ENCODE measurements at places on chromosomes 13 and 19.

- no peak for DNase-seq
These were observed 83.4 kb downstream of the ATP8A2 start for GRCh38 chr13:25455146-25455545.

DNA sequence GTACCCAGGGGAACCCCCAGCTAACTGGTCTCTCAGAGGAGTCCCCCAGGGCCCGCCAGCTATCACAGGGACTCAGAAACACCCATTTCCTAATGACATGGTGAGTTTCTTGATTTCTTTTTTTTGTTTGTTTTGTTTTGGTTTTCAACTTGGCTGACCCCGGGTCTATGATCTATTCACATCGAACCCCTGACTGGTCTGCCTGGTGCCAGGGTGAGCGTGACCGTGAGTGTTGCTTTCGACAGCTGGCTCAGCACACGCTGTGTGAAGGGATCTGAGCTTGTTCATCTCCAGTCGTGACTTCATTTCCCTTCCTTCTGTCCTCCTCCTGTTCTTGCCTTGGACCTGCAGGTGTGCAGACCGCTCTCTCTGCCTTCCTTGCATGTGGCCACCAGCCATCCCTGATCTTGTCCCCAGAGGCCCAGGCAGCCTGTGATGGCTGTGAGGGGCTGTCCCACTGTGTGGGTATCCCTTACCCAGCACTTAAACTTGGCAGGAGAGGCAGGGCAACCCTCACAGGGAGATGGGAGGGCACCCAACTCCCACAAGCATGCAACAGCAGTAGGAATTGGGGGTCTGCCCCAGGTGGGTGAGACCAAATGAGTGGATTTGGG is 26.2 kb downstream of the TMEM161A start:
- no peak for DNase-seq

- no peak for DNase-seq
These were observed 20.7 kb downstream of the ZNF14 start for GRCh38 chr19:19711934-19712828.

GRCh38 chr13:90493667-90494066 is 853.8 kb upstream of the MIR17HG start:
- DNase-seq = no peak

GRCh38 chr13:52922961-52923360 is 74.5 kb upstream of the PCDH8 start:
- DNase-seq = no peak

DNA sequence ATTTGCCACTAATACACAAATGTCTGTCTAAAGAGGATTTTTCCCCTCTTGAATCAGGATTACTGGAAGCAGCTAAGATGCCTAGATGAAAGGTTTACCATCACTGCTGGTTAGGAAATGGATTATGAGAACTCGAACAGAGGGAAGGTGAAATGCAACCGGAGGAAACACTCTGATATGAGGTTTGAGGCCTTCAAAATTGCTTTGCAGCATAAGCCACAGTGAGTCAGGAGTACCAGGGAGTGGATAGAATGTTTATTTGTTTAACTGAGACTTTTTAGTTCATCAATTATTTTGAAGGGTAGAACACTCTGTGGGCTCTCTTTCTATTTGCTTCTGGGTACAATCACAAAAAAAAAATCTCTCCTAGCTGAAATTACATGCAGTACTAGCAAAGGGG is 18.1 kb downstream of the CDADC1 start:
- no peak for DNase-seq

GRCh38 chr19:2421581-2422306 is 5.6 kb downstream of the TIMM13 start:
- DNase-seq = no peak

GRCh38 chr13:110524541-110525257 is 36.8 kb downstream of the RAB20 start:
- no peak for DNase-seq

GRCh38 chr19:50975766-50976165 is 6.4 kb upstream of the KLK6 start:
- no peak for DNase-seq

- DNase-seq = no peak
These were observed 6.1 kb downstream of the LGALS14 start for GRCh38 chr19:39710333-39710890.

DNA sequence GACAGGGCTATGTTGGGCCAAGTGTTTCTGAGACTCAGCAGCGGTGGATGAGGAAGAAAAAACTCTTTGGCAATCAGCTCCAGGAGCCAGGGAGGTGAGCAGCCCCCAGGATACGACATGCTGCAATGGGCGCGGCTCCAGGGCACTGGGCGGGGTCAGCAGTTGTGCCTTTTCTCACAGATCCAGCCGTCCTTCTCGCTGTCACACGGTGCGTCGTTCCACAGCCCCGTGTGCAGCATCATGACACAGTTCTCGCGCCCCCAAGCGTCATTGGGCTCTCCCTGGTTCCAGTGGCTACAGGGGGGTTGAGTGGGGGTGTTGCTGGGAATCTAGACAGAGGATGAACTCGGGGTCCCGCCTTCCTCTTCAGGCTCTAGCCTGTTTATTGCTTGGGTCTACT is 2.7 kb downstream of the CLEC4G start:
- DNase-seq = no peak

DNA sequence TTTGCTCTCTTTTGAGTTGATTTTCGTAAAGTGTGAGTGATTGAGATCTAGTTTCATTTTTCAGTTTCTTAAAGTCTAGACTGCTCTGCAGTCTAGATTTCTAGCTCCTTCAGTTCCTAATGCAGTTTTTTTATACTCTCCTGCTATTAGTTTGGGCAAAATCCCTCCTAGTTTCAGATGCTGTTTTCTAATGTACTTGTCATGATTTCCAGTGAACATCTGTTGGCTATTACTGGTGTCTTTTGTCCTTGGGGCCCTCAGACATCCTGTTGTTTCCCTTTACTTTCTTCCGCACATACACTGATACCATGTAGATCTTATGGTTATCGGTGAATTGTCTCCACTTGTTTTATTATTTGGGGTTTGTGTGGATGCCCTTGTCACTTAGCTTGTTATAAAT is 292.1 kb downstream of the TDRD3 start:
- DNase-seq = no peak

- no peak for DNase-seq
These were observed 80.3 kb downstream of the GJA3 start for GRCh38 chr13:20080377-20081164.

DNA sequence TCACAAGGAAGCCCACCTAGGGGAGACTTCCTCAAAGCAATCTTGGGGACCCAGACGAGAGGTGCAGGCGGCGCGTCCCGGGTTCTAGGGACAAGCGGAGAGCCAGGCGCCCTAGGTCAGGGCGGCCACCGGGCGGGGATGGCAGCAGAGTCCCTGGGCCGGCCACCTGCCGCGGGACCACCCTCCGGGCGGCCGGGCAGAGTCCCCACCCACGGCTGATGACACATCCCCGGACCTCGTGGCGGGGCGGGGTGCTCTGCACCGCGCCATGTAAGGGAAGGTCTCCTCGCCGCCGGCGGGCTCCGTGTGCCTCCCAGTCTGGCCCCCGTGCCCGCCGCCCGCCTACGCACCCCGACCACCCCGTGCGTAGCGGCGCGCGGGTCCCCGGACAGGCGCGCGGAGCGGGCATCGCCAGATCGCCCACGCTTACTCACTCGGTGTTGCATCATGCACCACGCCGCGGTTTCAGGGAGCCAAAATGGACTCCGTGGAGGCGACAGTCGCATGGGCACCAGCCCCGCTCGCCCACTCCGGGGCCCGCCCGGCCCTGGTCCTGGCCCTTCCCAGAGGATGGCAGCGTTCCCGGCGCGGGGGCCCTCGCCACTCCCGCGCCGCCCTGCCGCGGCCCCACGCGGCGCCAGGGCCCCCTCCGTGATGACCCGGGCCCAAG is 643 bp downstream of the SLC7A1 start:
- no peak for DNase-seq

DNA sequence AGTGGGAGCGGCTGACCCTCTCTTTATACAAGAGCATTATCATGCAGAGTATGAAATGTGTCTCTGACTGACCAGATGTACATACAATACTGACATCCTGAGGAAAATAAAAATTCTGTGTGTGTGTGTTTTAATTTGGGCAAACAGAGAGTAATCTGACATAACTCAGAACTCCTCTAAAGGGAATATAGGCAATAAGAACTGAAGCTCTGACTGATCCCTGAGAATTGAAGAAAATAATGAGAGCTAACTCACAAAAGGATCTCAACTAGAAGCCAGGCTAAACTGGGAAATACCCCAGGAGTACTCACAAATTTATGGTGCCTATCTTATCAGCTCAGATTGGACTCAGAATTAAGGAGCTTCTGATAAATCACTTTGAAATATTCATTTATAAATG is 539.9 kb downstream of the OLFM4 start:
- DNase-seq = no peak

DNA sequence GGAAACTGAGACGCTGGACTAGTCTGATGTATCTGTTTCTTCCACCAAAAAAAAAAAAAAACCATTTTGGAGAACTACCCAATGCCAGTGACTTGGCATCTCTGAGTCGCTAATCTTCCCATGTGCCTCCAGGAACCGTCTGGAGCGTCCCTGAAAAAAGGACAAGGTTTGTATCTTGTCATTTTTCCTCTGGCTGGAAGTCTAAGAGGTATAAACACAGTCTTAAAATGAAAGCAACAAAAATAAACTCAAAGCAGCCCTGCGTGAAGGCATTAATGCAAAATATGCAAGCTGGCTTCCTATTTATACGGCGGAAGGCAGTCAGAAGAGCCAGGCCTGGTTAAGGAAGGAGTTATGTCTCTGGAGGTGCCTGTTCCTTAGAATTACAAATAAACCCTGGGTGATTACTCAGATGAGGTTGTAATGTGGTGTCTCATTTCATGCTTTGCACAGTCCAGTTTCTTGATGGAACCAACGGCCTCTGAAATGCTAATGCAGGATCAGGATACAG is 20.3 kb downstream of the ACTN4 start:
- no peak for DNase-seq

DNA sequence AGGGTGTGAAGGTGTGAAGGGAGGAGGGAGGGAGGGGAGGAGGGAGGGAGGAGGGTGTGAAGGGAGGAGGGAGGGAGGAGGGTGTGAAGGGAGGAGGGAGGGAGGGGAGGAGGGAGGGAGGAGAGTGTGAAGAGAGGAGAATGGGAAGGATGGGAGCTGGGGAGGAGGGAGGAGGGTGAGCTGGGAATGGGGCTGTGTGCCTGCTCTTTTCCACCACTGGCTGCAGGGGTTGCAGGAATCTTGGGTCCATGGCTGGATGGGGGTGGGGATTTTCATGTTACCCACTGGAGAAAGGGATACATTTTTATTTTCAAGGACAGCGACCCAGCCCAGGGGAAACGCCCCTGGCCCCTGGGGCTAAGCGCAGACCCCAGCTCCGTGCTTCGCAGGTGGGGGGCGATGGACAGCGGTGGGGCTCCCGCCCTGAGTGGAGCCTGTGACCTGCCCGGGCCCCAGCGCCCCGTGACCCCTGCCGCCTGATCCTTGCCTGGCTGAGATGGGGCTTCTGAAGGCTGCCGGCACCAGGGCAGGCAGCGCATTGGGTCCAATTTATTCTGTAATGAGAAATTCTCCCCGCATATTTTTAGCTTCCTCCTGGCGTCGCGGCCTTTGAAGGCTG is 3.0 kb upstream of the EFNA2 start:
- no peak for DNase-seq

DNA sequence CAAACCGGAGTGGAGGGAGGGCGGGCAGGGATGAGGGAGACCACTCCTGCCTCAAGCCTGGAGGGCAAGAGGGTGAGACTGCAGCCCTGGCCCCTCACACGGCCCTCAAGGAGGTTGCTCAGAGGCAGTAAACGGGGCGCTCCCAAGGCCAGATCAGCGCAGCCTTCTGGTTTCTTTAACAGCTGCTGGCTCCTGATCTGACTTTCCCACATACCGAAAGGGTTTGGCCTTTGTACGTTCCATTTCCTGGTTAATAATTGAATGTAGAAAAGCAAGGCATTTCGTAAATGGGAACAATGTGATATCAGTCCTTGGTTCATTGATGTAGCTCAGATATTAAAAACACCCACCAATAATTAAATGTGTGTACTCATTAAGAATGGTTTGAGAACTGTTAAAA is 71.5 kb downstream of the GGACT start:
- DNase-seq = no peak

DNA sequence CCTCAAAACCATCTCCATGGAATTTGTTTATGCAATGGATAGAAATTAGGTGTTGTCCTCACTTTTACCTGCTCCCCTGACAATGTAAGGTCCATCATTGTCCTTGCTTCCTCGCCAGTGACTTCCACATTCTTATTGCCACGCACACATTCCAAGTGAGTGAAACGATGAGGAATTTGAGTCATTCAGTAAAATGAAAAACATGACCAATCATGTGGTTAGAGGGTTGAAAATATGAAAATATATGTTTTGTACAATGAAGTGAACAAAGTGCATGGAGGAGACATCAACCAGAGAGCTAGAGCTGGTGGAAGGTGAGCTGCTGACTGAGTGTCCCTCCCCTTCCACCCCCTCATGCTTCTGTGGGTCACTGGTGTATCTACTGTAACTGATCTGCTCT is 91.7 kb downstream of the ATP8A2 start:
- no peak for DNase-seq

DNA sequence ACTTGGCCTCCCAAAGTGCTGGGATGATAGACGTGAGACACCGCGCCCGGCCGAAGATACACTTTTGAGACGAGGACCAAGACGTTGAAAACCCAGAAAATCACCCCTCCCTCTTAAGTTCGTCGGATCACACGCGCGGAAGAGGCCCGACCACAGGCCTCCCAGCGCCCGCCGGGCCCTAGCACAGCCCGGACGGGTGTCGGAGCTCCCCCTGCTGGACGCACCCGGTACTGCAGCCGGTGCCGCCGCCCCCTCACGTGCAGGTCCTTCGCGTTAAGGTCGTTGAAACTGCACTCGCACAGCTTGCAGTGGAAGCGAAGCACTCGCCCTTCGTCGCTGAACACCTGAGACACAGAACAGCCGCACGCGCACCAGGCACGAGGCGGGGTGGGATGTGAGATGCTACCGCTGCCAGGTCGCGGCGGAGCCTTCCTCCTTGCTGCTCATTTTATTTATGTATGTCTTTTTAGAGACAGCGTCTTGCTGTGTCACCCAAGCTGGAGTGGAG is 35.7 kb upstream of the MATK start:
- no peak for DNase-seq

GRCh38 chr13:99393791-99394735 is 86.9 kb upstream of the GPR183 start:
- no peak for DNase-seq

DNA sequence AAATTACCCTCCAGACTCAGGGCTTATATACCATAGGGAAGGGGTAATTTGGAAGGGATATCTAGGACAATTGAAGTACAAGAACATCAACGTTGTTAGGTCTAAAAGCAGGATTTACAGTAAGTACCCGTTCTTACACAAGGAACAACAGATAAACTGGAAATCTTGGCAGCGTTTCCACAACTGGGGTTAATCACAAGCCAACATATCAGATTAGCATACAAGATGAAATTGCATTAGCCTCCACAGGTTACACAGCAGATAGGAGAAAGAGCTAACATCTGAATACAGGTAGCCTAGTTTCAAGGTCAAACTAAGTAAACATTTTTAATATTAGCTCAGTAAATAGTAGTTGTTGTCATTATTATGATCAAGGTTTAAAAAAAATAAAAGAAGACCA is 1214.0 kb upstream of the PCDH20 start:
- no peak for DNase-seq

DNA sequence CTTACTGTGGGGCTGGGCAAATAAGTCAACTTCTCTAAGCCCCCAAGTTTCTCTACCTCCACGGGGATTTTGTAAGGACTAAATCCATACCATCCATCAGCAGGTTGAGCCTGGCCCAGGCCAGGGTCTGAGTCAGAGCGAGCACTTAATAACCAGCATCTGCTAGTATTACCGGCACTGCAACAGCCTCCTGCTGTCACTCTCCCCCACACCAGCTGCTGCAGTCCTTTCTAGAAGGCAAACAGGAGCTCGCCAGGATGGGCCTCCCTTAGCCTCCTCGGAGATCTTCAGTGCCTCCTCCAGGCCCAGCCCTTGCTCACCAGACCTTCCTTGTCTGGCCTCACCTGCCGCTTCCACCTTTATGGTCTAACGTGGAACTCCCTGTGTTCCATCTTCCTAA is 3.2 kb downstream of the NAPA start:
- DNase-seq = no peak

All from globus pallidus (tissue), 1 donor.